ENCODE measurements at places on chromosomes 16 and 17. TPM values are rescaled to one million over a fixed set of nuclear protein-coding genes. Genes with fewer than 3 reads are reported as not detected.

Gene CHRNE
- 4.9 TPM for total RNA-seq

Gene AIPL1
- total RNA-seq, result not detected

GRCh38 chr16:19112099-19112407 lies 1.7 kb upstream of the ITPRIPL2 start:
- no peak for DNase-seq
- peaks cover 37% of the 10 kb centered on the region for H3K4me1 ChIP-seq
- H3K27me3 ChIP-seq, result peaks cover 13% of the 10 kb centered on the region

- no peaks in the 10 kb centered on the region for H3K36me3 ChIP-seq
- no peaks in the 10 kb centered on the region for H3K27me3 ChIP-seq
- DNase-seq, result no peak
- peak overlapping the region; percentile 8 for H3K27ac ChIP-seq
- no peak overlapping the region for H3K4me3 ChIP-seq
Observed at GRCh38 chr16:48123104-48123788, 32.5 kb downstream of the ABCC12 start.

Gene MRPL10
- total RNA-seq, result 27.3 TPM

DNA sequence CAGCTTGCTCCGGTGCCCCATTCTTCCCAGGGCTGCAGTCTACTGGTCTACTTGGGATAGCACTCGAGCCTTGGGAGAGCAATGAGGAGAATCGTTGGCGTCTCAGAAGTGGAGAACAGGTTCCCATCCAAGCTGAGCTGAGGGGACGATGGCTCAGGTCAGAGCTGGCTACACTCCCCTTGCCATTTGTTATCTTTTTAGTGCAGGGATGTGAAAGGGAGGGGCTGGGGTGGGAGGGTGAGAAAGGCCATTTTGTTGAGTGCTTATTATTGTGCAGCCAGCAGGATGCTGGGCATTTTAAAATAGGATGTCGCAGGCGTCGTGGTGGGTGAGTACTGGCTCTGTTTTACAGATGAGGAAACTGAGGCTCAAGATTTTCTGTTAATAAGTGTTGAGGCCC lies 410.8 kb downstream of the SNX29 start:
- H3K4me1 ChIP-seq, result no peaks in the 10 kb centered on the region
- DNase-seq, result no peak
- H3K4me3 ChIP-seq, result no peak overlapping the region
- no peak overlapping the region for H3K27ac ChIP-seq

DNA sequence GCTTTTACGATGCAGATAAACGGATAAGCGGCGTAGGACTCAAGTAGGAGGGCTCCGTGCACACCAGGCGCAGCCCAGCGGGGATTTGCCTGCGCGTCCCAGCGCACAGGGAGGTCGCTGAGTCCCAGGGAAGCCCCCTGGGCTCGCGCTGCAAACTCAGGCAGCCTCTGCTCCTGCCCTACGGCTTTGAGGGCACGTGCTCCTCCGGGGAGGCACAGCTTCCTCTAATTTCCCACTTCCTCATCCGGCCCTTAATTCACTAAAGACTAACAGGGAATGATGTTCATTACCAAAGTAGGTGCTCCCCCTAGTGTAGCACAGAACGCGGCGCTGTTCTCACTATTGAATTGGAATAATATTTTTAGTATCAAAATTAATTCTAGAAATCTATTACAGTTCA lies 825.4 kb downstream of the KCNJ18 start:
- no peaks in the 10 kb centered on the region for H3K27me3 ChIP-seq
- H3K27ac ChIP-seq, result no peak overlapping the region
- H3K4me1 ChIP-seq, result no peaks in the 10 kb centered on the region
- H3K4me3 ChIP-seq, result no peak overlapping the region
- DNase-seq, result no peak

Gene KRTAP4-3
- not detected for total RNA-seq

Gene WSCD1
- 3.9 TPM for total RNA-seq

Gene CES5A
- not detected for total RNA-seq

Gene BAIAP3
- 6.0 TPM for total RNA-seq

Measured in left lung (tissue), 14 donors.